M059J (cell line): ENCODE measurements at places on chromosomes 4 and X.

GRCh38 chrX:13126775-13127174 is 82.4 kb upstream of the FAM9C start:
- DNase-seq, result peak; percentile 74

DNA sequence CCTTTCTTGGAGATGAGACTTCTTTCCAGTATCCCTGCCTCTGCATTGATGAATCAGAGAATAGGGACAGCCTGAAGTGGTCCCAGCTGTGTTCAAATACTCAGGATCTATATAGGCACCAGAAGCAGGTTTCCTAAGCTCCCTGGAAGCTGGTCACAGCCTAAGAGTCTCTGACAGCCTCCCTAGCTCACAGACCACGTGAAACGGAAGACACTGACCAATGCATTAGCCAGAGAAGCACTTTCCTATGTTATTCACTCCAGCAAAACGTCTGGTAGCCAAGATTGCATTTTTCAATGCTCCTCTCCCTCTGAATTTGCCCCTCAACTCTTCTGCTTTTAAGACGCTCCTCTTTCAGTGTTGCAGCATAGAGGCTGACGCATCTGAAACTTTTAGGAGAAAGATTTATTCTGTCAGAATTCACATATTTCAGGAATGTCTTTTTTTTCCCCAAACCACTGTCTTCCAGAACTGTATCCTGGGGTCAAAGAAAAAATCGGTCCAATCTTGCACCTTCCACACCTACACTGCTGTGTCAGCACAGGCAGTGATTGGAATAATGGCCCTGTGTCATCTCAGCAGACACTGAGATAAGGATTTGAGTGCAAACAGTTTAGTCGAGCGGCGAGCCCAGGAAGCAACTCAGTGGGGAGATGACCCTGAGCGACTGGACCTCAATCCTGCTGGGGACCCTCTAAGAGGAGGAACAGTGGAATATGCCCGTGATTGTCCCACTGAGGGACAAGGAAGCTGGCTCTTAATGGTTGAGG is 109.4 kb downstream of the SMIM20 start:
- DNase-seq, result no peak

- no peak for DNase-seq
Observed at GRCh38 chr4:112771-113170, 11.5 kb upstream of the ZNF718 start.

- DNase-seq, result no peak
Observed at GRCh38 chr4:14257903-14258302, 630.4 kb upstream of the BOD1L1 start.

DNA sequence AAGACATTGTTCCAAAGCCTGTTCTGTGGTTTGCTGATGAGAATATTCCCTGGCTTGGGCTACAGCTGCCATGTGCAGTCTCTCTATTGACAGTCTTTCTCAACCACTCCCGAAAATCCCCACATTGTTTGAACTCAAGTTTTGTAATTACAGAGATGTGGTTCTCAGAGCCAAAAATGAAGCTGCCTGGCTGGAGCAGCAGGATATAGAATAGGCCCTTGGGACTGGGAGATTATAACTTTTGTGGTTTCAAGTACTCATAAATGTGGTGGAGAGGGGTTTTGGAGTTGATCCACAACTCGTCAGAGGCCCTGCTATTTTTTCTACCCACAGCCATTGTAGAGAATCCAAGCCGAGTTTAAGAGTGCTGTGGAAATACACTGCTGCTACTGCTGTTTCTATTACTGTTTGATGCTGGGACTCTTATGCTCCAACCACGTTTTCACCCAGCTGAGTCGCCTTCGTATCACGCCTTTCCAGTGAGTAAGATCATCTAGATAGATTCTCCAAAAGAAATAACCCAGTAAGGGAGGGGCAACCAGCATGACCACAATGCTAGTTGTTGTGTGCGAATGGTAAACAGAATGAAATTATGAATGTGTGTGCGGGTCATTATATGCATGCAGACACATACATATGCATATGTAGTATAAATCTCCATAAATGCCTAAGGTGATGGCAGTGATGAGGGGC is 57.1 kb upstream of the ATXN3L start:
- DNase-seq, result peak; percentile 95
